Karpas-422 (cell line): ENCODE measurements at places on chromosomes 1 and 21. TPM values are rescaled to one million over a fixed set of nuclear protein-coding genes. Genes with fewer than 3 reads are reported as not detected.

- no peaks in the 10 kb centered on the region for H3K36me3 ChIP-seq
- DNase-seq: no peak
- H3K27ac ChIP-seq: no peak within 1 kb of the TSS
- H3K27me3 ChIP-seq: no peaks in the 10 kb centered on the region
- peaks cover 2% of the 10 kb centered on the region; the same call in 1 of the 2 replicates for H3K4me1 ChIP-seq
Observed at GRCh38 chr1:155301342-155301841, at the start of gene PKLR. PKLR (minus strand) TSS chr1:155301438; CDS start chr1:155301395, 43 bp downstream.

DNA sequence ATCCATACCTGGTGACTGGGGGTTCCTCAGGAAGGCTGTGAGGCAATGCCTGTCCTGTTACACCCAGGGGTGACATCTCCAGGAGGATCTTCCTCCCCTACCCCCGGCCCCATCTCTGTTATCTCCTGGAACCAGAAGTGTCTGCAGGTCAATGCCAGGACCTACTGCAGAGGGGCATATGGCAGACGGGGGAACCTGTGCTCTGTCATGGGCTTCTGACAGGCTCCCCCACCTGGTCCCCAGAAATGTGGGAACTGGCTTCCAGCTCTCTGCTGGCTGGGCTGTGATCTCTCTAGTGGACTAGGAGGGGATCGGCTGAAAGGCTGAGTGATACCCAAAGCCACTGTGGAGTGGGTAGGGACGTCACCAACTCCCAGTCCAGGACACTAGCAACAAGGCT is 21.0 kb downstream of the KCND3 start:
- H3K27me3 ChIP-seq: no peaks in the 10 kb centered on the region
- DNase-seq: no peak
- no peaks in the 10 kb centered on the region for H3K36me3 ChIP-seq
- no peak overlapping the region for H3K27ac ChIP-seq

DNA sequence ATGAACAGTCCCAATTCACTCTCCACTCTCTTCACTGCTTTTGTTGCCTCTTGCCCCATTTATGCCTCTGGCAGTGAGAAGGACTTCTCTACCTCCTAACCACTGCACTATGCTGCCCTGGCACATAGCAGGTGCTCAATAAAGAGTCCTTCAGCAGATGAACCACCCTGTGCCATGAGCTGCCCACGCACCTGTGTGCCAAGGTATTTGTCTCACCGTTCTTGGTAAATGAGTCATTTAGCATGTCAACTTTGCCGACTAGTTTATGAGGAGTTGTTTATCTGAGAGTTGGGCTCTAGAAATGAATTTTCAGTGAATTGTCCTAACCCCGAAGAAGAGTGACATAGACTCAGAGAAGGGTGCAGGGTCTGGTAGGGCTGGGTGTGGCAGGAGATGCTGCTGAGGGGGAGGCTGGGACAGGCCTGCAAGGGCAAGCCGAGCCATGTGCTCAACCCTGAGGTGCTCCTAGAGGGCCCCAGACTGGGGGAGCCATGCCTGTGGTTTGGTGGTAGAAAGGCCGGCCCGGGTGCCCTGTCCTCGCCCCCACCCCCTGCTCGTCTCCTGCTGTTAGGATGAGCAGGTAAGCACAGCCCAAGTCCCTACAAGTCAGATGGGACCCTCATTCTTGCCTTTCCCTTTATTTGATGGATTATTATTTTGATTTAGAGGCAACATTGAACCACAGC is 654.5 kb downstream of the MATN1 start:
- no peaks in the 10 kb centered on the region for H3K4me1 ChIP-seq
- no peak for DNase-seq
- no peaks in the 10 kb centered on the region for H3K36me3 ChIP-seq
- H3K27ac ChIP-seq: no peak overlapping the region
- H3K27me3 ChIP-seq: no peaks in the 10 kb centered on the region
- no peak overlapping the region for H3K4me3 ChIP-seq

SLC27A3 gene
- 4.4 and 18.1 TPM in 2 replicates for total RNA-seq

GRCh38 chr1:113975211-113975895 is 3.9 kb upstream of the OLFML3 start:
- peaks cover 33% of the 10 kb centered on the region for H3K4me1 ChIP-seq
- no peak overlapping the region for H3K27ac ChIP-seq
- DNase-seq: no peak

OR2T11 gene
- total RNA-seq: not detected in 2 replicates
